ENCODE measurements at places on chromosomes 3 and 15.

GRCh38 chr3:155420881-155421486 is 127.5 kb upstream of the STRIT1 start:
- DNase-seq, result no peak

GRCh38 chr3:44252332-44252959 is 10.8 kb downstream of the TOPAZ1 start:
- no peak for DNase-seq

- DNase-seq, result no peak
Observed at GRCh38 chr15:101536166-101536874, 46.8 kb upstream of the PCSK6 start.

GRCh38 chr15:67833710-67834511 is 5.9 kb downstream of the RNU6-1 start:
- DNase-seq, result no peak

DNA sequence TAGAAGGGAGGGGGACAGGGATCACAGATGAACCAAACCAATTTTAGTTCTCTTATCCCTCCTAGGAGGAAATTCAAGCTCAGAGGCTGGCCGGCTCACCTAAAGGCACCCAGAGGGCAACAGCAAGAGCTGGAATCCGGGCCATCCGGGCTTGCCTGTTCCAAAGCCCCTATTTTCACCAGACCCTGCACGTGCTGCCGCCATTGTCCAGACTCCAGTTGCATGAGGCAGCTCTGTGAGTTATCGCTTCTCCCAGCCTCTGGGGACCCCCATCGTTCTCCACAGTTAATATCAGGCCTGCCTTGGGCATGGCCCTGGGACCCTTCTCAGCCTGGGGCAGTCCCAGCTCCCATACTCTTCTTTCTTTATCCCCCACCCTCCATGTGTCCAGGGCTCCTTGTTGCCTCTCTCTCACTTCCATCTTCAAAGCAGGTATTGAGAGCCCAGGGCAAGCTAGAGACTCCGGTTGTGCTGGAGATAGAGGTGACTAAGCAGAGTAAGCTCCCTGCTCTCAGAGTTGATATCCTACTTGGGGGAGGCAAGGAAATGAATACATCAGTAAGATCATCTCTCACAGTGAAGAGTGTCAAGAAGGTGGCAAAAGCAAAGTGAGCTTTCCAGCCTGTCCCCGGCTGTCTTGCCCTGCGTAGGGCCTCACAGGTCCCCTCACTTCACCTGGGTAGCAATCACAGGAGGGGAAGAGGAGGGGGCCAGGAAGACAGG is 322.8 kb downstream of the UACA start:
- no peak for DNase-seq

DNA sequence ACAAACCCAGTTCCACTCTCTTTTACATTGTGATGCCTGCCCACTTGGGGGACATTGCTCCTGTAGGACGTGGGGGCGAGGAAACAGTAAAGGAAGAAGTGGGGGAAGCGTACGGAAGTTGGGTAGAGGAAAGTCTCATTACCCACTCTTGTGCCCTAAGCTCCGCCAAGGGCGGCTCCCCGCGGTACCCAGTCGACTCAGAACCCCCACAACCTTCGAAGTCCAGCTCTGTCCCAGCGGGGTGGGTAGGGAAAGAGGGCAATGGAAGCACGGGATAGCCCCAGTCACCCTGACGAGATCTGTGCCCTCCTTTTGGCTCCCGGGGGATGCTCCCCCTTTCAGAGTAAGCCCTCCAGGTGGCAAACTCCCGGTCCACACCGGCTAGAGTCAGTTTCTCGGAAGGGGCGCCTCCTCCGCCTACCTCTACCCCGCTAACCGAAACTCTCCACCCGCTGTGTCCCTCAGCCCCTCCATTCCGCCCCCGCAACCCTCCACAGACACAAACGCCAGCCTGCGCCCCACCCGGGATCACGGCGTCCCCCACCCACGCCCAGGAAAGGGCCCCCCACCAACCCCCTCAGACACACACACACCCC is 527 bp downstream of the CSNK1G1 start:
- DNase-seq, result peak; percentile 11
